ENCODE measurements at places on chromosomes 7 and 10.

- no peak for DNase-seq
These were observed 54.6 kb downstream of the CTBP2 start for GRCh38 chr10:125105706-125106255.

DNA sequence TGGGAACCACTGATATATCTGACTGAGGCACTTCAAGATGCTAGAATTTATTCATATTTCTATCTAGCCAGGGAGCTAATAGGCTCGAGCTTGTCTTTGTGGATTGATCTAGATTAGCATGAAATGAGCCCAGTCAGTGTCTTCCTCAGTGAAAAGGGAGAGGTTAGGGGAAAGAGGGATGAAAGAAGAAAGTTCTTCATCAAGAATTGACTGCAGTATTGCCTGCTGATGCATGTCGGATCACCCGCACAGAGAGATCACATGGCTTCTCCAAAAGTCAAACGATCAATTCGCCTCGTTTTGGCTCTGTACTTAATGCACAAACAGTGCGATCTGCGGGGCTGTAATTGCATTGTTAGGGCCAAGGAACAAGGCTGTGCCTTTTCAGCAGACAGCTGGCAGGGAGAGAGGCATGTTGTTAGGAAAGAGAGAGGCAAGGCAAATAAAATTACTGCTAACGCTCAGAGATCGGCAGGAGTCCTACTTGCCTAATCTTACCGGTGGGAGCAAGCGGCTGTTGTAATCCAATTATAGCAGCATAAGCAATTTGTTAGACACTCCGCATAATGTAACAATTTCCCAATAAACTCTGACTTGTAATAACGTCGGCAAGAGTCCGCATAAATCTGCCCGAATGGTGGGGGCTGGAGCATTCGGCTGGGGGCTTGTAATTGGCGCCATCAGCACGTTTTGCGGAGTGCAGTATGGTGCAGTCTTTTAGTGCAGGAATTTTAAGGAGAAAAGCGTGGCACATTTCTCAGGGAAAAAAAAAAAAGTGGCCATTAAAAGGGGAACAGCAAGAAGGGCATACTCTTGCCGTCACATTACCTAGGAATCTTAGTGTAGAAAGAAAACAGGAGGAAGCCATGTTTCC, 102.1 kb downstream of the POLL start:
- DNase-seq = peak; percentile 78

DNA sequence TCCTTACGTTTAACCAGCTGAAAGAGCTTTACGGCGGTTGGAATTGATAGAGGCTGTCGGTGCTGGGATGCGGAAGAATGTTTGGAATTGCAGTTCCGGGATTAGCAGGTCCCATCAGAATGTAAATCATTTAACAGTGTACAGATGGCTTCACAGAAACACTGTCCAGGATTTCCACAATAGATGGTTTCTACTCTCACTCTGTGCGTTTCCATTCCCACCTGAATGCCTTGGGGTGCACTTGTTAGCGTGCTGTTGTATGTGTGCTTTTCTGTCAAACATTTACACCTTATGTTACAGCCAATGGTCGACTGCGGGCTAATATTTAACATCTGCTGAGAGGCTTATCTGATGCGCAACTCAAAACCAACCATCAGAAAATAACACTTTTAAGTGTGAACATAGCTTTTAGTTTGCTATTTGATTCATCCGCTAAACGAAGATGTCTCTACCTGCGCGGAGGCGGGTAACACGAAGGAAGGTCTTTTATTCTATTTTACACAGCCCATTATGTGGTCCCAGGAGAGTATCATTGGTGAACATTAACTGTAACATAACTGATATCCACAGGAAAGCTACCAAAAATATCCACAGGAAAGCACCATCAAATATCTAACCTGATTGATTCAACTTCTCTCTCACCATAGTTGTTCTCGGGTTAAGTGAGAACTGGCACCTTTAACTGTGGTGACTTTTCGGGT, 179.0 kb downstream of the PRPF18 start:
- DNase-seq = no peak

DNA sequence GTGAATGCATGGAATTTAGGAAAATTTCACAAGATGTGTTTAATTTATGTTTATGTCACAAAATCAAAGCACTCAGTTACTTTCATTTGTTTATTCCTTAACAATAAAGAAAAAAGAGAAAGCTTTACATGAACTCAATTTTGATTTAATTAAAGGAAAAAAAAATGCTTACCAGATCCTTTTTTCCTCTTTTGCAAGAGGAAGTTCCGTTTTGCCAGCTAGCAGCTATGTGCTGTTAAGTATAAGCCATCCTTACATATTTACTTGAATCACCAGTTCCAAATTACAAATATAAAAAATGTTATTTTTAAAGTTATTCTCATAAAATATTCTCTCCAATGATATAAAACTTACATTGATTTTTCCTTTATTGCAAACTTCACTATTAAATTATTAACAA, 12.7 kb downstream of the MRC1 start:
- no peak for DNase-seq

GRCh38 chr7:99244939-99245338, 27.7 kb upstream of the MYH16 start:
- no peak for DNase-seq

- no peak for DNase-seq
These were observed 12.7 kb upstream of the BTBD16 start for GRCh38 chr10:122258136-122259074.

DNA sequence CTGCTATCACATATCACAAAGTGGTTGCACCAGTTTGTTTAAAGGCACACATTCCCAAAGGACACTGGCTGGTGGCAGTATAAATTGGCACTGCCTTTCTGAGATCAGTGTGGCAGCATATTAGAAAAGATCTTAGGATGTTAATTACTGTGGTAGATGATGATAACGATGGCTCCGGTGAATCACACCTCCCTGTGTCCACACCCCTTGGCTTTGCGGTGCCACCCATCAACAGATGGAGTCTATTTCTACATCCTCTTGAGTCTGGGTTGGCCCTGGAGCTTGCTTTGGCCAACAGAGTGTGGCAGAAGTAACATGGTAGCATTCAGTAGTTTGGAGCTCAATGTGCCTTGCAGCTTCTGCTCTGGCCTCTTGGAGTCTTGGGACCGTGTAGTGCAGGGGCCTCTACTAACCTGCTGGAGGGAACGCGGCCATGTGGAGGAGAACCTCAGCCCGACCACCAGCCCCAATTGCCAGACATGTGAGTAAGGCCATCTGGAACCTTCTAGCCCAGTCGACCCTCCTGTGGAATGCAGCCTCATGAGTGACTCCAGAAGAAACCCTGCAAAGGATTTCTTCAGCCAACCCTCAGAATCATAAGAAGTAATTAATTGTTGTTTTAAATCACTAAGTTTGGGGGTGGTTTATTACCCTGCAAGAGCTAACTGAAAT, 27.2 kb upstream of the PLEKHA1 start:
- no peak for DNase-seq

DNA sequence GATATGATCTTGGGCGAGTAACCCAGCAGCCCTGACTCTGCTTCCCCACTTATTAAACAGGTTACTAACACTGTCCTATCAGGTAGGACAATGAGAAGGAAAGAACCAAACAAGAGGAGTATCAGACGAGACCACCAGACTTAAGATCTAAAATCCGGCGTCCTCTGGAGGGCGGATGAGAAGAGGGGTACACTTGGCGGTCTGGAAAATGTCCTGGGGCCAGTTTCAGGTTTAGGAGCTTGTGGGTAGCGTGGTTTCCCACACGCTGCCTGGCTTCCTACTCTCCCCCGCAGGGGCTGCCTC, 635 bp downstream of the ZNF32 start:
- DNase-seq = peak; percentile 11

DNA sequence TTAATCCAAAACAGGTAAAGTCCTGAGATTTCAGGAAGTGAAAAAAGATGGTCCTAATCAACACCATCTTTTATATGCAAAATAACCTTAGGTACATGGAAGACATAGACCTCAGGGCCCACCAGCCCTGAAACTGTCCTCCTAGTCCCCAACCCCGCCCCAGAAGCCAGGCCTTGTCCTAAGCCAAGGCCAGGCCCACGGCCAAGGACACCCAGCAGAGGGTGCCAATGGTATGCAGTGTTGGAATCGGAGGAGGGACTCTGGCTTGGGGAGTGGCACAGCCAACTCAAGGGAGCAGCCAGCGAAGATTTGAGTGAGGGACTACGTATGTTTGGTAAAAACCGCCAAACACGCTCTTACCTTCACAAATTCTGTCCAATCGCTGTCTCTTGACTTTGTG, 96.7 kb downstream of the ZRANB1 start:
- DNase-seq = peak; percentile 83

GRCh38 chr7:127886248-127886647, 145.0 kb downstream of the LRRC4 start:
- no peak for DNase-seq

- DNase-seq = no peak
These were observed 155.8 kb downstream of the REEP3 start for GRCh38 chr10:63677001-63677400.

GRCh38 chr10:126317751-126318150, 70.5 kb downstream of the ADAM12 start:
- DNase-seq = no peak

GRCh38 chr10:14372606-14373005, 41.9 kb upstream of the FRMD4A start:
- DNase-seq = no peak

DNA sequence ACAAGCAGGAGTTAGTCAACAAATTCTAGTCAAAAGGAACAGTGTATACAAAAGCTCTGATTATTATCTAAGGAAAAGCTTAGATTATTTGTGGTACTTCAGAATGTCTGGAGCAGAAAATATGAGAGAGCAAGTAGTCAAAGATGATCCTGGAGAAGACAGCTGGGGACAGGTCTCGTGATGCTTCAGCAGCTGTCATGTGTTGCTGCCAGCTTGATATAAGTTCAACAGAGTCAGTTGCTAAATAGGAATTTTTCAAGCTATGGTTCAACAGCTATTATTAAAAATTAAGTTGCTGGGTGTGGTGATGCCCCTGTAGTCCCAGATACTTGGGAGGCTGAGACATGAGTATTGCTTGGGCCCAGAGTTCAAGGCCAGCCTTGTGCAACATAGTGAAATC, 240.0 kb upstream of the RHOBTB1 start:
- DNase-seq = no peak

GRCh38 chr7:49776994-49777393, 3.6 kb downstream of the VWC2 start:
- peak; percentile 38 for DNase-seq

DNA sequence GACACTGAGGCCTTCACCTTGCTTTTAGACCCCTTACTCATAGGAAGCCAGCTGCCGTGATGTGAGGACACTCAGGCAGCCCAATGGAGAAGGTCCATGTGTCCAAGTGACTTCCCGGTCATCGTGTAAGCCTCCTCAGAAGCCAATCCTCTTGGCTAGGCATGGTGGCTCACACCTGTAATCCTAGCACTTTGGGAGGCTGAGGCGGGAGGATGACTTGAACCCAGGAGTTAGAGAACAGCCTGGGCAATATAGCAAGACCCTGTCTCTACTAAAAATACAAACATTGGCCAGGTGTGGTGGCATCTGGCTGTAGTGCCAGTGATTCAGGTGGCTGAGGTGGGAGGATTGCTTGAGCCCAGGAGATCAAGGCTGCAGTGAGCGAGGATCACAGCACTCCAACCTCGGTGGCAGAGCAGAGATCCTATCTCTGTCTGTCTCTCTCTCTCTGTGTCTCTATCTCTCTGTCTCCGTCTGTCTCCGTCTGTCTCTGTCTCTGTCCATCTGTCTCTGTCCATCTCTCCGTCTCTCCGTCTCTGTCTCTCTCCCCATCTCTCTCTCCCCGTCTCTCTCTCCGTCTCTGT, 27.8 kb downstream of the KPNA7 start:
- DNase-seq = no peak

DNA sequence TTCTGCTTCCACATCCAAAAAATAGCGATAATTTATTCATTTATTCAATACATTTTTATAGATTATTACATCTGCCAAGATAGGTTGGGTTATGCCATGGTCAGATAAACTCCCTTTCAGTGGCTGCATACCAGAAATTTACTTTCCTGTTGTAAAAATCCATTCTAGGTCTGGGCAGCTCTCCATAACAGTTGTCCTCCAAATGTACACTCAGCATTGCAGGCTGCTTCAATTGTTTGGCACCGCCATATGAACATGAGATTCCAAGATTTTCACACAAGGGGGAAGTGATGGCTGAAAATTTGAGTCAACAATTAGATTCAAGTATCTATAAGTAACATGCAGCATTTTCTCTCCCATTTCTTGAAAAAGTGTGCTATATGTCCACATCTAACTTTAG, 568.7 kb downstream of the ETV1 start:
- DNase-seq = no peak

GRCh38 chr7:94313926-94314325, 80.8 kb upstream of the COL1A2 start:
- no peak for DNase-seq

DNA sequence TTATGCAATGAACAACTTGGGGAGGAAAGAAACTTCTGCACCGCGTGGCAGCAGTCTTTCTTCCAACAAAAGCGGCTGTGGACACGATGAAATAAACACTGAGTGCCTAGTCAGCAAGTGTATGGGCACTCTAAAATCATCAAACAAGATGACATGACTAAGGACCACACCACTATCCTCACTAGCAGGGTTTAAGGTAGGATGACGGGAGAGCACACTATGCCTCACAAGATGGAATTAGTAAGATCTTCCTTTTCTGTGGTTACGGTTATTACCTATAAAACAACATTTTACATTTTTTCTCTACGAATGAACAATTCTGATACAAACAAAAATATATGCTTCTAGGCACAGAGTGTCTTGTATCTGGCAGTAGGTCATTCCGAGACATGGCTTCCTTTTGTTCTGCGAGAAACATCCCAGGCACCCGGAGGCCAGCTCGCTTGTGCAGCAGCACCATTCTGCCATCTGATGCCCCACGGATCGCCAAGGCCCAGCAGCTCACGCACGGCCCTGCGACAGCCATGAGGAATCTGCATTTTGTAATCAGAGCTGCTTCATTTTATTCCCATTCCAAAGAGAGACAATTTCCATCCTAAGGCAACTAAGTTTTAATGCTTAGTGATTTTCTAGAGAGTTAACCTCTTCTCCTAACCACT, 54.1 kb upstream of the NCAPG2 start:
- no peak for DNase-seq

DNA sequence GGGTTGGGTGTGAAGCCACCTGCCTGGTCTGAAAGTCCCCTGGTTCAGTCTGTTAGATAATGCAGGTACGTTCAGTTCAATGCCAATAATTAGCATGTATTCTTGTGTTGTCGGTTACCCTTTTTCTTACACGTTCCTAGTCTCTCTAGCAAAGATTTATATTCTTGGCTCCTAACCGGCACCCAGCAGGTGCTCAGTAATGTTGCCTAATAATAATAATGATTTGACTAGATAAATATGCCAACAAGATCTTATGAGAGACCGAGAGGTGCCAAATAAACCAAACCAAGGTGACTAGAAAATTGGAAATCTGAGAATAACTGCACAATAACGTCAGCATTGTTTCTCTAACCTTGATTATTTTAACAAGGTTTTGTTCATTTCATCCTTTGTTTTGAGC, 1.1 kb upstream of the SMIM30 start:
- peak; percentile 8 for DNase-seq

GRCh38 chr7:44433255-44434022, 57.0 kb downstream of the NUDCD3 start:
- no peak for DNase-seq
